ENCODE measurements at places on chromosomes 16 and 17.

DNA sequence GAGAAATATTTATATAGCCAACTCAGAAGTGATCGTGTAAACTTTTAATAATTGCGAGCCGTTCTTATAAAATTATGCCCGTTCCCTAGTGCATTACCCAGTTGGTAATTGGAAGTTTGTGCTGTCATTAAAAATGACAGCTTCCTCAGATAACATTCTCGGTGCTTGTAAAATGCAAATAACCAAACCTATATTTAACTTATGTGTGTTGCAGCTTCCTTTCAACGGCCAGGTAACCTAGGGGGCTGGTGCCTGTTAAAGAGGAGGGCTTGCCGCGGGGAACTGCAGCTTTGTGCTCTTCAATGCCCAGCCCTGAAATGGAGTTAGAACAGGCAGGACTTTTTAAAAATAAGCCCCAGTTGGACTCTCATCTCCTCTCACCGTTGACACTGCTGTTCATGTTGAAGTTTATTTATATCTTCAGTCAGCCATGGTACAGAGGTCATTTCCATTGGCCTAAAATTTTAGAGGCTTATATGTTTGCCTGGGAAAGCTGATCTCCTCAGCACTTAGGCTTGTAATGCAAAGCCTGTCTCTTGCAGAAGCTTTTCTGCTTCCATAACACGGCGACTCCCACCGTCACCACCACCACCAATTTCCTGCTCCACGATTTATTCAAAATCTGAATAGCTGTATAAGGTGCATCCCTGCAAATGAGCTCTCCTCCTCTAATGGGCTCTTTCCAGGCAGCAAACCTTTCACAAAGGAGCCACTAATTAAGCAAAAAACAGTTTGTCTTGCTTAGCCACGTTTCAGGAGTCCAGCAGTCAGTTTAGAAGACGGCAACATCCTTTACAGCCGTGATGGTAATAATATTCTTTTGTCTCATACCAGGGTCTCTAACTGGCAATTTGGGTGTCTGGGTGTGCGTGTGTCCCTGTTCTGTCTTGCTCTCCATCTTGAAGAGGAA lies 74.7 kb downstream of the RPA1 start:
- no peak for DNase-seq

DNA sequence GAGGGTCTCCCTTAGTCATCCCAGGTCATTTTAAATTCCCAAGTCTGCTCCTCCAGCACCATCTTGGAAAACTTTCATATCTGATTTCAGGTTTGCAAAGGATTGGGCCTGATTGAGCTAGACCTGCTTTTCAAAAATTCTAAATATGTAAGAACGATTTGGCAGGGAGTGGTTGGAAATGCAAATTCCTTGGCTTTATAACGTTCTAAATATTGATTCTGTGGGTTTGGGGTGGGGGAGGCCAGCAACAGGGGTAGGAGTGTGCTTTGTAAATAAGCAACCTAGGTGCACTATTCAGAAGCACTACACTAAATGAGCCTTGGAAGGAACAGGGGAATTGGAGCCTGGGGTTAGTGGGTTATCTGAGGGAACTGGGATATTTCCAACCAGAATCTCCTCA lies 47.9 kb downstream of the TMEM114 start:
- DNase-seq = no peak

DNA sequence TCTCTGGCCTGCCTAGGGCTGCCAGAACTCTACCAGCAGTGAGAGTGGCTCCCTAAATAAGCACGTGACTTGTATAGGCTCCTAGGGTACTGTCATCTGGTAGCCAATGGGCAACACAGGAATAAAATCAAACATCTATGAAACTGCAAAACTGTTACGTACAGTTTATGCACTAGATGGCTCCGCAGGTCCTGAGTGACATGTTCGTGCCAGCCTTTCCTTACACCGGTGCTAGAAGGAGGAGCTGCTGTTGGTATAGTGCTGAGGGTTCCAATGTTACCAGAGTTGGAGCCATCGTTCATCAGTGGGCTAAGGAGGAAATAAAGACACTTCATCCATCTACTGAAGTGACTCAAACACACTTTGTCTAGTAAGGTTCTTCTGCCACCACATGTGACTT lies 63.2 kb upstream of the TRAP1 start:
- DNase-seq = no peak

DNA sequence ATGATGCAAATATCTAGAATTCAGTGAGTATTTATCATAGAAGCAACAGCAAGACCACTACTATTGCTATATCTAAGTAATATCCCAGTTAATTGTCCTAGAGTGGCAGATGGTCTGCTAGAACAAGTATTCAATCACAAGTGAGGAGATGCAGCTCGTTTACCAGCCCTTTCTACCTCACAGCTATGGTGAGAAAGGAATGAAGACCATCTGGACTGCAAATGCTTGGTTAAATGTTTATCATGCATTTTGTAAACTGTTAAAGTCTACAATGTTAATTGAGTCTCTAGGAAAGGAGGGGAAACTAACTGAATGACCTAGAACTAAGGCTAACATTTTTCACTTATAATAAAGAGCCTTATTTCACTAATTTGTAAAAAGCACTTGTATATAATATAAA lies 52.5 kb downstream of the CNOT1 start:
- DNase-seq = no peak

DNA sequence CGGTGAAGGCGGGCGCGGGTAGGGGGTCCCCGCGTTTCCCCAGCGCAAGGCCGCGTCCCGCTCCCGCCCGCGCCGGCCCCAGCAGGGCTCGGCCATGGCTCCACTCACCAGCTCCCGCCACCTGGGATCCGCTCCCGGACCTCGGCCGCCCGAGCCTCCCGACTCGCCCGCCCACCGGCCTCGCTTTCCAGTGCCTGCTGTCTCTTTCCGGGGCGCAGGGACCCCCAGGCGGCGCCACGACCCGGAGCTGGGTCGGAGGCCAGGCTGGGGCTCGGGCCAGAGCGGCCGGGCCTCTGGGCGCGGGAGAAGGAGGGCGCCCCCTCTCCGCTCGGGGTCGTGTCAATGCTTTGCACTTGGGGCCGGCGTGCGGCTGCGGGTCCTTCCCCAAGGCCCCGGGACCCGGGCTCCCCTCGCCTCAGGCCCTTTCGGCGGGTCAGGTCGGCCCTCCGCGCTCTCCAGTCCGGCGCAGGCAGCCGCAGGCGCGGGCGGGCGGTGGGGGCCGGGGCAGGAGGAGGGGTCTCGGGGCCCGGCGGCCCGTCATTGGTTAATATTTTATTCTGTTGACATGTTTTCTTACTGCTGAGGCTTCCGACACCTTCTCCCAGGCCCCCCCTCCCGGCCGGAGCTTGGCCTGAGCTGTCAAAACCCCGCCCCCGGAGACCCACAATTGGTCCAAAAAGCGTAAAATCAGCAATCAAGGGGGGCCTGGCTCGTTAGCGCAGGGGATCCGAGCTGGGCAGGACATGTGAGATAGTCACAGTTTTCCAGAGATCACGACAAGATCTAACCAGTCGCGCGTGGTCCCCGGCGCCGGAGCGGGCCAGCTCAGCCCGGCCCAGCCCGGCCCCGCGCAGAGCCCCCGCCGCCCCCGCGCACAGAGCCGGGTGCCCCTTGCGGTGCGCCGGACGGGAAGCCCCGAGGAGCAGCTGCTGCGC lies at the start of gene TBX2:
TBX2 (plus strand) TSS at position 713 of the 935 bp plus-strand sequence. CDS start 334 bp downstream, outside the sequence.
- no peak for DNase-seq

DNA sequence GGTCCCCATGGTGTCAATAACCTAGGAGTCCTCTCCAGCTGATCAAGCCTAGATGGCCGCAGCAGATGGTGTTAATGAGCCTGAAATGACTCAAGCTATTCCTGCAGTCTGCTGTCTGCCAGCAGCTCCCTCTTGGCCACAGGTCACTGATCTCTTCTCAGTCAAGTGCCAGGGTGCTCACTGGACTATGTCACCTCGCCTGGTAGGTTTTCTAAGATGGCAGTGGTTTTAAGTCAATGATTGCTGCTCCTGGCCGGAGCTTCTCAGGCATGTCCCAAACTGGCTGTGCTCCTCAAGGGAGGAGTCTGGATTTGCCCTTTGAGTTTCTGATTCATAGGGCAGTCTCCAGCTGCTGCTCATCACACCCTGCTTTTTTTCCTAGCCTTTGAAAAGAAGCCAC lies 58.6 kb upstream of the SHISA6 start:
- no peak for DNase-seq

DNA sequence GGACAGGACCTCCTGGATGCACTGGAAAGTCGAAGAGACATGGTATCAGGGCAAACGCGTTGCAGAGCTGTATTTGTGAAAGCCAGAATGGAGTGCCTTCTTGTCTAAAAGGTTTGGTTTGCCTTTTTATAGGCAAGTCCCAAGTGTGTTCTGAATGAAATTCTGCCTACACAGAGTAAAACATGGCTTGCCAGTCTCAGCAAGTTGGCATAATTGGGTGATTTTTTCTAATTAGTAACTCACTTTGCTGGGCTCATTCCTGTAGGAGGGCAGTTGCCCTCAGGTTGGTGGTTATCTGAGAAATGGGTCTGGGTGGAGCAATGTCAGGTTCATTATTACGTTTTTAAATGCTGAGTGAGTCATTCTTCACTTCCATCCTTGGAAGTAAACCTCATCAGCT lies at the start of gene KRT25:
KRT25 (minus strand) TSS at position 101 of the 400 bp plus-strand sequence; CDS start at position 41, 60 bp downstream.
- DNase-seq = no peak

GRCh38 chr17:74773871-74774286 lies 2.3 kb downstream of the NAT9 start:
- no peak for DNase-seq

All from inflammatory macrophage treated with lipopolysaccharide for 1 hour (primary cell).